ENCODE measurements at places on chromosomes 4 and X.

DNA sequence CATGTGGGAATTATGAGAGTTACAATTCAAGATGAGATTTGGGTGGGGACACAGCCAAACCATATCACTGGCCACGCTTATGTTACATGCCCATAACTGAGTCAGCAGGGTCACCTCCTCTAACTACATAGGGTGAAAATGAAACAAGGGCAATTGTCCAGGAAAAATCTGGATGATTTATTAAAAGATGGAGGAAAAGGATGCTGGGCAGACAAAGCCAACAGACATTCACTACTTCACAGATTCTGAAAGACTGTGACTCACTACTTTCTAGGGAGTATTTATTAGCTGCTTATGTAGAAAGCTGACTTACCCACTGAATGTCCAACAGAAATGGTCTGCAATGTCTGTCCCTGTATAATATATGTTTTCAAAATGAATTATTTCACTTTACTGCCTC, 72.4 kb downstream of the APBB2 start:
- no peak for DNase-seq

DNA sequence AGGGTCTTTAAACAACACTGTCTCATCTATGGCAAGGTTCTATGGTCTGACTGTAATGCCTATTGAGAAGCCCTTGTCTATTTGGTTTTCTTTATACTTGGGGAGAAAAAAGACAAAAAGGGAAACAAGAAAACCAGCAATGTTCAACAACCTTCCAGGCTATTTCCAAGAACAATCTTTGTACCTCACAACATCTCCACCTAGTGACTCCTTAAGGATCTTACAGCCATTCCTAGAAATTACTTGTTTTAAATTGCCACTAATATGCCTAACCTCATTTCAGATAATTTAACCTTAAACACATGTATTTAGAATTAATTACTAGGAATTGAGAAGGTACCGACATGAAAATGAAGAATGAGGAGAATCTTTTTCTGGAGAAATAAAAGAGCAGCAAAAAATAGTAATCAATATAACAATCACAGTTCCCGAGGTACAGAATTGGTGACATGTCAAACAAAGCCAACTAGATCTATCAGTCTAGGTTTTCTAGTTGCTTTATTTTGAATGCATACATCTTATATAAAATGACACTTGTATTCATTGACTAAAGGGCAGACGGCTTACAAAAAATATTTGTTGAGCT, 1.6 kb upstream of the RBM46 start:
- peak; percentile 46 for DNase-seq

DNA sequence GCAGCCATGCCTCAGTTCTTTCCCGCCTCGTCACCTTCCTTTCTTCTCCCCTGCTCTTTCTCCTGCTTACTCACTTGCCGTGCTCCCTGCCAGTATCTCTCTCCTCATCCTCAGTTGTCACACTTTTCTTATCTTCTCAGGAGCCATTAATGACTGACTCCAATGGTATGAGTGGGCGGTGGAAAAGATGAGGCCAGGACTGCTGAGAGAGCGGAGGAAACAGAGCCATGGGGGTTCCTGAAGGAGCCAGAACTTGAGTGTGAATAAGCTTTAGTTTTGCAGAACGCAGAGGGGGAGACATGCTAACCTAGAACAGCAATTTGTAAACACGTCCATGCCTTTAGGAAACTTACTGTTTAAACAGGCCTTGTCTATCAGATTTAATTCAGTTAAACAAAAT, 126.5 kb downstream of the CHIC2 start:
- no peak for DNase-seq

DNA sequence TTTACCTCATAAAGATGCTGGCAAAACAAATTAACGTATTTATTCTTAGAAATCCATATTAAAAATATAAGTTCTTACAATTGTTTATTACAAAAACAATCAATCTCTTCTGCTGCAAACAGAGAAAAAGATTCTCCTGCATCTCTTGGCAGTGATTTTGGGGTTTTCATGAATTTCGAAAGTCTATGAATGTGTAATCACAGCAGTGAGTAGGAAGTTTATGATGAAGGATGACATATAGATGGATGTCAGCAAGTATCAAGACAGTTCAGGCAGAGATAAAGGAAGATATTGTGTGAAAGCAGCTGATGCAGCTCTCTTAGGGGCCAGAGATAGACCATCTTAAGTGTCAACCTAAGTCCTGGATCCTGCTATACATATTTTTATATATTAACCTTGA, 196.9 kb upstream of the BANK1 start:
- no peak for DNase-seq

GRCh38 chrX:69539437-69539836, 35.3 kb downstream of the NALF2 start:
- DNase-seq, result no peak

DNA sequence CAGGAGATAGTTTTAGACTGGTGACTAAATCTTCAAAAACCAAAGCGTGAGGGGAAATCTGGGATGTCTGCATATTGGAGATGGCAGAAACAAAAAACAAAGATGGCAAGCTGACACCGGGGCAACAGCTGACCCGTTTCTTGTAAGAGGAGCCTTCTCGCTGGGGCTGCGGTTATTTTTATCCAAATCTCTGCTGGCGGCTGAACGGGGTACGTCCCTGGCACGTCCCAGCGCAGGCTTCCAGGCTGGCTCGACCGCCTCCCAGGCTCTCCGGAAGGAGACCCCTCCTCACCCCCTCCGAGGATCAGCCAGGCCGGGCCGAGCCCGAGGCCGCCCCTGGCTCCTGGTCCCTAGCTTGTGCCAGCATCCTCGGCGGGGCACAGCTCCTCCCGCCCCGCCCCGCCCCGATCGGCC, 403 bp downstream of the SGCB start:
- DNase-seq, result no peak

- DNase-seq, result no peak
Observed at GRCh38 chr4:183832776-183833450, 72.2 kb upstream of the STOX2 start.

DNA sequence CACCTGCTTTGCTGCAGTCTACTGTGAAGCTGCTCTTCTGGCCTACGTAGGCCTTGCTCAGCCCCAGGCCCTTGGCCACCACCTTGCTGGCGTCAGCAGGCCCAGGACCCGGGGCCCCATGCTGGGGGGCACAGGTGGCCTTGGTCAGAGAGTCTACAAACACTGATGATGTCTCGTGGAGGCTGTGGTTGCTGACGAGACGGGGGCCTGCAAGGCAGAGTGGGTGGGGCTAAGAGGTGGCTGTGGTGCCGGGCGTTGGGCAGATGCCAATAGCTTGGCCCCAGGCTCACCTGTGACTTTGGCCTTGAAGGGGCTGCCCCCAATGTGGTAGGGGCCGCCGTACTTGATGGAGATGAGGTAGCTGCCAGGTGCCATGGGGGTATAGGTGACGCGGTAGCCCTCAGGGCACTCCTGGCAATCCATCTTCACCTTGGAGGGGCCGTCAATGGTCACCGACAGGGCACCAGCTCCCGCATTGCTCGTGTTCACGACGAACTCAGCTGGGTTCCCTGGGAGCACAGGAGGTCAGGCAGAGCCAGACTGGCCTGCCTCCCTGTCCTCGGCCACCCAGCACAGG, 25.0 kb downstream of the FLNA start:
- DNase-seq, result no peak

GRCh38 chr4:157128395-157128794, 52.4 kb downstream of the GLRB start:
- no peak for DNase-seq

DNA sequence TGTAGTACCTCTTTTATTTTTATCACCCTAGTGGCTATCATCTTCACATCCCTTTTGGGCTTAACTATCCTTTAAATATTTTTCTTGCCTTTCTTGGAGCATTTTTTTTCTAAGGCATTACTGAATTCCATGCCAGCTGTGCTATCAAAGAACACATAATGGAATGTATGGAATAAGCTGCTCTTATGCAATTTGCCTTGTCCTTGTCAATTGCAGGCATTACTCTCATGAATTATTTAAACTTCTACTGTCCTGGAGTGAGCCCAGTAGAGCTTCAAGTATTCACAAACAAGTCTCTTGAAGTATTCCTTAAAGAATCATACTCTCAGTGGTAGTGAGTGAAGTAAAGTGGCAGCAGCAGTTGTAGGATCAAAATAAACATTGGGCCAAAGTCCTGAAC, 144.6 kb upstream of the IGFBP7 start:
- no peak for DNase-seq

GRCh38 chrX:69238114-69238886, 73.0 kb upstream of the PJA1 start:
- DNase-seq, result no peak

- no peak for DNase-seq
Observed at GRCh38 chr4:14868426-14869395, 133.6 kb upstream of the CPEB2 start.

- DNase-seq, result no peak
Observed at GRCh38 chrX:13022926-13023325, 21.5 kb downstream of the FAM9C start.

DNA sequence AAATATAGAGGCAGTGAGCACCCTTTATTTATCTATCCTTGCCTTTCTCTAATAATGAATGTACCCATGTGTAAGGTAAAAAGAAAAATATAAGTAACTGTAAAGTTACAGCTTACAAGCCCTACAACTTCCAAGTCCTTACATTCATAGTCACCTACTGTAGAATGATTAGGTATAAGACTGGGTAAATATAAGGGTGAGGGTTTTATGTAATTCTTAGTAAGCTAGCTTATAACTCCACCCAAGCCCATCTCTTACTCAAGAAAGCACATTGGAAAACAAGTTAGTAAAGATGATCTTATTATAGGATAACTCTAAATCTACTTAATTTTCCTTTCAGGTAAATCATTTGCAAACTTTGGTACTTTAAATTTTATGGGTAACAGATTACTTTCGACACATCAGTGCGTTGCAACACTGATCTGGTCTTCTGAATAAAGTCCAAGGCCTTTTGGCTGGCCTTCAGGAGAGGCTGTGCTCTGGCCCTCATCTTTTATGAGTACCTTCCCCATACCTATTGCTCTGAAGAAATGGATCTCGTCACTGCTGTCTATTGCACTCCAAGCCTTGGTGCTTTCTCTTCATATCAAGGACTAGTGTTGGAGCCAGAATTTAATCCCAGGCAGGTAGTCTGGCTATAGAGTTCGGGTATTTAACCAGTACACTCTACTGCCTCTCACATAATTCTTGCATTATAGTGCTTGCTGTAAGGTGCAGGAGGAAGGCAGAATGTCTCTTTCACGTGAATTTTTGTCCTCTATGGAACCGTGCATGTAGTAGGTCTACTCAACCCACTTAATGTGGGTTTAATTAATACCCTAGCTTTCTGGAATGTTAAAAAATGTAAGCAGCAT, 443.6 kb upstream of the AR start:
- DNase-seq, result no peak

- DNase-seq, result no peak
Observed at GRCh38 chrX:16966752-16967448, 20.4 kb downstream of the REPS2 start.

DNA sequence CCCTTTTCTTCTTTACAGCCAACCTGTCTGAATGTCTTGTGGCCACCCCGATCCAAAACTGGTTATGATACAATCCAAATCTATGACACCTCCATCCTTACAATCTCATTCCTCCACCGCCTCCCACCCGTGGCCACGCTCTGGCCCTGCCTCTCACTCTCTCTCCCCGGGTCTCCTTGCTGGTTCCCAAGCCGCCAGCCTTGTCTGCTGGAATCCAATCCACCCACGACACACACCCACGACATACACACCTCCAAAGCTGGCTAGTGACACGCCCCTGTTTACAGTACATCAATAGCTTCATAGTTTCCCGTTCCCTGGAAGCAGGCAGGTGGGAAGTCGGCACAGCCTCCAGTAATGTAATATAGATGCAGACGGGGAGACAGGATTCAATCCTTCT, 99.0 kb downstream of the WFS1 start:
- no peak for DNase-seq

DNA sequence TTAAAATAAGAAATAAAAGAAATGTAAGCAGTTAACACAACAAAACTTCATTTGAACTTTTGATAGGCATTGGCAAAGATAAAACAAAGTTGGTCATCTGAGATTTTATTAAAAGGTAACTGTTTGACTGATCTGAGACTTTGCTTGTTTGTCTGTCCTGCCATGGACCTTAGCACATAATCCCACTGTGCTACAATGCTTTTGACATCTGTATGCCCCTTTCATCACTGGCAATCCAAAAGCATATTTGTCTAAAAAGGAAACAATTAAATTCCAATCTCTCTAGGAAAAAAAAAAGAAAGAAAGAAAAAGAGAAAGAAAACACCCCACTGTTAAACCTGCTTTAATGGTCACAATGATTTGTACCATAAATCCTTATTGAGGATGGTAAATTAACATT, 231.0 kb downstream of the DACH2 start:
- no peak for DNase-seq

Data from T47D (cell line).